T-helper 9 cell (primary cell): ENCODE measurements at places on chromosomes 6 and 20.

- DNase-seq: no peak
Observed at GRCh38 chr20:934186-934840, 18.2 kb upstream of the ANGPT4 start.

- no peak for DNase-seq
Observed at GRCh38 chr6:57469072-57469471, 151.6 kb downstream of the PRIM2 start.

GRCh38 chr6:127727260-127727953 is 150.4 kb downstream of the C6orf58 start:
- DNase-seq: no peak

- DNase-seq: no peak
Observed at GRCh38 chr6:136501514-136501913, 48.7 kb downstream of the MAP7 start.
